ENCODE measurements at places on chromosomes 2 and 18.

DNA sequence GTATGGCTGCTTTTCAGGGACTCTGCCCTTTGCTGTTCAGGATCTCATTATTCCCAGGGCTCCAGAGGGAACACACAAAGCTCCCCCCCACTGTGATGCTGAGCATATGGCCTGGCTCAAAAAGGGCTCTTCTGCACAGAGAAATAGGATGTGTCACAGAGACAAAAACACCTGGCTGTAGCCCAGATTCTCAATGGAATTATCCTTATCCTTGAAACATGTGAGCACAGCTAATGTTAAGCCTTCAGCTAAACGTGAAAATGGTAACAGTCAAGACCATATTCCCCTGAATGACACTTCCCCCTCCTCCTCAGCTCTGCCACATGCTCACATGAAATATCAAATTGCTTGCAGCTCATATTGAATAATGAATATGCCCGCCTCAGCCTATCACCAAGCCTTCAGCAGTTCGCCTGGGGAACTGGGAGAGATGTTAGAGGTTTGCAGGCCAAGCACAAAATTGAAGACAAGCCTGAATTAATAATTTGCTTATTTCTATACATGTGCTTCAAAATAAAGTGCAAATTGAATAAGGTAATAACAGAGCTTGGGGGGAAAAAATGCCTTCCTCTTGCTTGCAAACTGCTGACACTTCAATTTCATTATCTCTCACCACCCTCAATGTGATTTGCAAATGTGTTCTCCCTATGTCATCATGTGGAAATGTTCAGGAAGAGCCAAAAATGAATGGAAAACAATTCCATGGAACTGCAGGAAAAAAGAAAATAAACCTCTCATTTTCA, 181.0 kb upstream of the HNRNPA3 start:
- DNase-seq: no peak

GRCh38 chr2:74020702-74021406, 36.1 kb downstream of the TET3 start:
- no peak for DNase-seq

DNA sequence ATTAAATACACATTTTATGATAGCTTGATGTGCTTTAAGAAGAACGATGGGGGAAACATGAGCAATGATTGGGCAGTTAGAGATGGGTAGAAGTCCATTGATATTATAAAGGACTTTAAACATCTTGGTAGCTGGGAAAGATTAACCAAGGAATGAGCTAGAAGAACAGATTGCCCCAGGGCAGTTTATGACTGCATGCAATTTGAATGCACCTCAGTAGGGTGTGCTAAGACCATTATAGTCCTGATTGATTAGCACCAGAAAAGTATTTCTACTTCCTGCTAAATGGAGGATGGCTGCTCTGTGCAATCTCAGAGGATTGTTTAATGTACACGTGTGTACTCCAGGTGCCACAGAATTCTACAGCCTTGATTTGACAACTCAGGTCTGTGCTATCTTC, 641.9 kb downstream of the CNTNAP5 start:
- no peak for DNase-seq

- DNase-seq: no peak
These were observed 63.8 kb downstream of the TMEM237 start for GRCh38 chr2:201579536-201579935.

DNA sequence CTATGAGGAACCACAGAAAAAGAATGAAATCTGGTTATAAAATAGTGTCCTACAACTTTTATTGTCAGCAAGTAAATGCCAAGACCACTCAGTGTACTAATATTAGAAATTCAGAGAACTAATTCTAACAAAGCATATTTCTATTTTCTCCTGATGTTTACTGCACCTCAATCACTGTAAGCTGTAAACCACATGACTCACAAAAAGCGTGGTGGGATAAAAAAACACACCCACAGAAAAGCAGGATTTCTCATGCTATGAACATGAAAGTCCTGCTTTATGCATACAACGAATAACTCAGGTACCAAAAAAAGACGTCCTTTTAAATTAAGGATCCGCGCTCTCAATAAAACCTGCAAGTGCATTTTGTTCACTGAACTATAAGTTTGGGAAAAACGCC, 797 bp downstream of the TXNL4A start:
- DNase-seq: no peak

- no peak for DNase-seq
These were observed 807.9 kb downstream of the EPHA4 start for GRCh38 chr2:220764171-220764570.

- DNase-seq: no peak
These were observed 297.0 kb downstream of the BCL2 start for GRCh38 chr18:63022429-63023022.

DNA sequence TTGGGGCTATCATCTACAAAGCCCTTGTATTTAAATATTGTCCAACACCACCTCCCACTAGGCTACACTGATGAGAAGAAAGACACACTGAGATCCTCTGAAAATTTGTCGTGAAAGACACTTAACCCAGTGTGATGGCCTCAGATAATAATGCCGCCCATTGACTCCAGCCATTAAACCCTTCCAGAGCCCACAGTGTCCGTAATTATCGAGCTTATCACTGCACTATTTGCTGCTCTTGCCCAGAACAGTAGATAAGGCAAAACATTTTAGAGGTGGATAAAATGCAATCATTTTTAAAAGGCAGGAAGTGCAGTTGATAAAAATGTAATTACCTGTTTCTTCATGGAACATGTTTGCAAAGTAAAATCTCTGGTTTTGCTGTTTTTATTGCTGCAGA, 121.3 kb upstream of the DDX18 start:
- DNase-seq: no peak

GRCh38 chr18:10308154-10308553, 146.3 kb upstream of the APCDD1 start:
- no peak for DNase-seq

DNA sequence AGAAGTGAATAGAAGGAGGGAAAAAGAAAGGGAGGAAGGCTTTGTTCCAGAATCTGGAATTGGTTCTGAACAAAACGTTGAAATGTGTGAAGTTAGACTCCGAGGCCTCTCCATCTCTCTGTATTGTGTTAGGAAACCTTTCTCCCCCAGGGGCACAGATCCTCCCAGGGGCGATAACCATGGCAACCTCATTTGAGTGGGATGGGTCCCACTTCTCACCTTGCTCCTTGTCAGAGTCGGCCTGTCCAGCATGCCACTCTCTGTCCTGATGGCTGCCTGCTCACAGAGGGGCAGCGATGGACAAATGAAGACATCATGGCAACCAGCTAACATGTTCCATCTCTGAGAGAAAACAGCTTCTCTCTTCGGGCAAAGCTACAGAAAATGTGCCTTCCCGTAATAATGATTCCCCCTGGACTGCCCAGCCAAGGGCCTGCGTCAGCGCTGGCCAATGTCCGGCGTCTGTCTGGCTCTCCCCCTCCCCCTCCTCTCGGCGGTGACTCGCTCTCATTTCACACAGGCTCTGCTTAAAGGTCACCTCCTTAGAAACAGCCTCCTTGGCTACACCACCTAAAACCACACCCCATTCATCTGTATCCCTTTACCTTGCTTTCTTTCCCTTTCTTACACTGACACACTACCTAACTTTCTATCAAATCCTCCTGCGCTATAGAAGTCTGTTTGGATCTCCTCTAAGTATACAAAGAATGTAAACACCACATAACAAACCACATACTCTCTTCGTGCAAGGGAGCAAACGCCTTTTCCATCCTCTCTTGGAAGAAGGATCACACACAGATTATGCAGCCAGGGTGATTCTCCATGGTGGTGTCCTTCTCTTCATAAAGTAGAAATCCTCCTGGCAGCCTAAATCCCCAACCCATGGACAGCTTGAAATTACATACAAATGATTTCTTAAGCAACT, 32.1 kb upstream of the TTC39C start:
- no peak for DNase-seq

DNA sequence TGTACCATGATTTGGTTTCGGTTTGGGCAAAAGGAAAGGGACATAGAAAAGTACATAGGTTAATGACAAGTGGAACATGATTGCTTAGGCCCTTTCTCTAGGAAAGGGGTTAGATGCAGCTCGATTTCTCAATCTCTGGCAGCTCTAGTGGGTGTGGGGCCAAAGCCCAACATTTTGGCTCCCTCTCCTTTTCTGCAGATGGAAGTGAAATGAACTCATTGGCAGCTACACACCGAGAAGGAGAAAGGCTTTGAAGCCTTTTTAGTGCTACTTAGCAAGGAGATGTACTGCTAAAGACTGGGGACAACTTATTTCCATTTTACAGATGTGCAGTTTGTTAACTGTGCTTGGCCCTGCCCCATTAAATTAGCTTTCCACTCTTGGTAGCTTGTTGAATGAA, 93.8 kb downstream of the LYPD6B start:
- no peak for DNase-seq

- no peak for DNase-seq
These were observed 90.9 kb upstream of the STK39 start for GRCh38 chr2:168338292-168338691.

DNA sequence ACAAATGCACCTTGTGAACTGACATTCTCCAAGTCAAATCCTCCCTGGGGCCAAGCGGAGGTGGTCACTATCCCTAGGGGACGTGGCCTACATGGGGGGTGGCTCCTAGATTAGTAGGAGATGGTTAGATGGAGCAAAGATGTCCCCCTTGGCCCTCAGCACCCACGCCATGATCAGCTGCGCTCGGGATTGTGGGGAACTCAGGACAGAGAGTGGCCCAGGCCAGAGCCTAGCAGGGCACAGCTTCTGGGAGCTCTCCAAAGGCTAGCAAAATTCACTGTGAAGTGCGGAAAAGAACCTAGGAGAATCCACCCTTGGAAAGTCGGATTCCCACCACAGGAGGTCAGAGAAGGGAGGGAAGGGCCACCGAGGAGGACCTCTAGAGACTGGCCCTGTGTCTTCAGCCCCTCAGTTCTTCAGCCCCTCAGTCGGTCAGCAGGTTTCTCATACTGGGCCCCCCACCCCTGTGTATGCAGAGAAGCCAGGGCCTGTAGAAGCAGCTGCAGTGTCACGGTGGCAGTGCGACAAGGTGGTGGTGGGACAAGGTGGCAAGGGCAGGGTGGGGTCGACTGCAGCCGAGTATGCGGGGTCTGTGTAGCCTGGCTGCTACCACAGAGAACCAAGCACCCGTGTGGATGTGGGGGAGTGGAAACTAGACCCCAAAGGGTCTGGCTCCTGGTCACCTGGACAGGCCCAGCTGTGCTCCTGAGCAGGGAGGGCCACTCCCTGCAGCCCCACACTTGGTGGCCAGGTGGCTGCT, 18.4 kb downstream of the GPR55 start:
- no peak for DNase-seq

- DNase-seq: no peak
These were observed 35.7 kb downstream of the LYPD6 start for GRCh38 chr2:149365931-149366583.

- no peak for DNase-seq
These were observed 69.3 kb downstream of the MARCO start for GRCh38 chr2:119011162-119011909.

- no peak for DNase-seq
These were observed 70.2 kb downstream of the AOX1 start for GRCh38 chr2:200655918-200656580.

GRCh38 chr2:241941691-241942301, 72.3 kb downstream of the RTP5 start:
- DNase-seq: no peak

- no peak for DNase-seq
These were observed 23.0 kb downstream of the TCF7L1 start for GRCh38 chr2:85156153-85156552.

DNA sequence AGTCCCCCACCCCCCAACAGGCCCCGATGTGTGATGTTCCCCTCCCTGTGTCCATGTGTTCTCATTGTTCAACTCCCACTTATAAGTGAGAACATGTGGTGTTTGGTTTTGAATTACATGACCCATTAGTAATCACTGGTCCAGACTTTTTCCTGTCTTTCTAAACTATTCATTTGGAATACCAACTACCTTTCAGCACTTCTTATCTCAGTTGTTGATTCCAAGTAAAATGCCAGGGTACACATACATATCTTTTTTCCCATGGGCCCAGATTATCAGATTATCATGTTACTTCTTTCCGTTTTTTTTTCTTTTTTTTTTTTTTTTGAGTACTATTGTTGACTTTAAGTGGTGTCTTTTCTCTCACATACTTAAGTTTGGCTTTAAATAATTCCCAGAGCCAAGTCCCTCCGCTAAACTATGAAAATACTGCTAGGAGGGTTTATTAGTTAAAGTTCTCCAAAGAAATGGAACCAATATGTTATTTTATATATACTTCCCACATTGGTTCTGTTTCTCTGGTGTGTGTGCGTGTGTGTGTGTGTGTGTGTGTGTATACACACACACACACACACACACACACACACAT, 389.3 kb downstream of the IRS1 start:
- DNase-seq: no peak

DNA sequence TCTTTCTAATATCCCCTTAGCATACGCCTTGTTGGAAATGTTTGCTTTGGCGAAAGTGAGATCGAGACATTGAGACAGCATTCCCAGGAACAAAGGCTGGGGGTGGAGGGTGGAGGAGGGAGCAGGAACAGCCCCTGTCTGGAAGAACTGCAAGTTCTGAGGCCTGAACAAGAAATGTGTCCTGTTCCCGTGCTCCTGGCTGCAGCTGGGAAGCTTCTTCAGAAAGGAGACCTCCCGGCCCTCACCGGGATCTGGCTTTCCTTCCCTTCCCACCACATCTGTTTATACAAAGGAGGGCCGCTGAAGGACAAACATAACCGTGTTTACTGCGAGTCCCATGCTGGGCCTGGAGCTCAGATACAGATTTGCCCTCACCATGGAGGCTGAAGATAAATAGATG, 35.9 kb downstream of the AFF3 start:
- no peak for DNase-seq

DNA sequence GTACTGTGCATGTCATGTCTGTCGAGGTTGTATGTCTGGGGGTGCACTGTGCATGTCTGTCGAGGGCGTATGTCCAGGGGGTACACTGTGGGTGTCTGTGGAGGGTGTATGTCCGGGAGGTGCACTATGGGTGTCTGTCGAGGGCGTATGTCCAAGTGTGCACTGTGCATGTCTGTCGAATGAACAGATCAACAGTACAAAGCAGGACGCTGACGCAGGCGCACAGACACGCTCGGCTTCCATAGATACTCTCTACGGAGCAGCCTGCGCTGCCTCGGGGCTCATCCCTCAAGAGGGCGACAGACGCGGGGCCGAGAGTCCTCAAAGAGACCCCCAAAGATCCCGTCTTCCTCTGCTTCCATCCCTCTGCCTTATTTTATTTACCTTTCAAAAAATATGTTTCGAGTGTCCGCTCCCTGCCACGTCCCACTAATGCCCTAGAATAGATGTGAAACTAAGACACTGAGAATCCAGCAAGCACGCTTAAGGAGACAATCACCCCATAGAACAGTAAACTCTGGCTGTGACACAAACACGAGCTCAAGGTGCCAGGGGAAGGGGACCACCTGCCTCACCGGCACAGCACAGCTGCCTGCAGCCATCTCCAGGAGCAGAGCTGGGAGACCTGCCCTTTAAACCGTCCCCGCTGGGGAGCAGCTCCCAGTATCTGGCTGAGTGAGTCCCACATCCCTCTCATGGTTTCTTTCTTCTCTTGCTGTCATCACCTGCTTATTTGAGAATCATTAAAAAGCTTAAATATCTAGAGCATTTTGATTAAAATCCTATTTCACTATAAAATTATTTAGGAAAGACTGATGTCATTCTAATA, 250.5 kb upstream of the MYT1L start:
- DNase-seq: no peak

Data from stimulated activated CD4-positive, alpha-beta T cell treated with anti-CD3 and anti-CD28 coated beads, Interleukin-1b, Interleukin-23, amount 100 ng/mL, for 48 hours (primary cell).